ENCODE measurements at places on chromosomes 3 and 15.

DNA sequence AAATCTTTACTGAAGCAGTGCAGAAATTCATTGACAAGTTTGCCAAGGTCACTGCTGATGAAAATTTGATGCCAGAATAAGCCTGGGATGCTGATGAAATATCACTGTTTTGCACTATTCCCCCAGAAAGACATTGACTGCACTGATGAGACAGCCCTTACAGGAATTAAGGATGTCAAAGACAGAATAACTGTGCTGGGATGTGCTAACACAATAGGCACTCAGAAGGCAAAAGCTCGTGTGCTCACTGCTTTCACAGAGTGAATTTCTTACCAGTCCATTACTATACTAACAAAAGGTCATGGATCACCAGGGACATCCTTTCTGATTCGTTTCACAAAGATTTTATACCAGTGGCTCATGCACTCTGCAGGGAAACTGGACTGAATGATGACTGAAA, 69.4 kb downstream of the MCF2L2 start:
- DNase-seq: no peak

DNA sequence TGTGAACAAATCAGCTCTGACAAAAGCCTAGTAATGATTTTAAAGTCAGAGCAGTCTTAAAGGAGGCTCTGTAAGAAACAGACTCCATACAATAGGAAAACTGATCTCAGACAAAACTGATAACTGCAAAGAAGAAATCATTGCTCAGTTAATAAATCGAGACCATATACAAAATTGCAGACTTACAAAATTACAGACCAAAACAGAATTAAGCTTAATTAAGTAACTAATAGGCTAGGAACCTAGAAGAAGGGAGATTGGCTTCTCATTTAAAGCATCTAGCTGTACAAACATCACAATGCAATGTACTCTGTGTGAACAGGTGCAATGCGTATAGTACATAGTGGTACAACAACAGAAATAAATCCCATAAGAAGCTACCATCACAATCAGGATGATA, 46.3 kb downstream of the ZBTB20 start:
- DNase-seq: no peak

DNA sequence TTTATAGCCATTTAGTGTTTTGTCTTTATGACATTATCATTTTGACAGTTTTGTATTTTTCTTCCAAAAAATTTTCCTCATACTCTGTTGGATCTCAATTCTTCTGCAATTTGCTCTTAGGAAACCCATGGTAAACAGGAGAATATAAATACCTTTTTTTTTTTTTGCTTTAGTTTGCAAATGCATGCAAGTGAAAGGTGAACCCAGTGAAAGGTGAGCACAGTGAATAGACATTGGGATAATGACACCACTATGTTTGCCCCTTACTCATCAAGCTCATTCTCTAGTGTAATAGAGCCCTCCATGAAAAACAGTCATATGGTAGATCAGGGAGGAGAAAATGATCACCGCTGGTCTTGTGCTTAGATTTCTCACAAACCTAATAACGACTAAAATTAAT, 59.0 kb upstream of the TRPC1 start:
- no peak for DNase-seq

- DNase-seq: no peak
Measured at GRCh38 chr15:70701891-70702568, 61.3 kb downstream of the UACA start.

DNA sequence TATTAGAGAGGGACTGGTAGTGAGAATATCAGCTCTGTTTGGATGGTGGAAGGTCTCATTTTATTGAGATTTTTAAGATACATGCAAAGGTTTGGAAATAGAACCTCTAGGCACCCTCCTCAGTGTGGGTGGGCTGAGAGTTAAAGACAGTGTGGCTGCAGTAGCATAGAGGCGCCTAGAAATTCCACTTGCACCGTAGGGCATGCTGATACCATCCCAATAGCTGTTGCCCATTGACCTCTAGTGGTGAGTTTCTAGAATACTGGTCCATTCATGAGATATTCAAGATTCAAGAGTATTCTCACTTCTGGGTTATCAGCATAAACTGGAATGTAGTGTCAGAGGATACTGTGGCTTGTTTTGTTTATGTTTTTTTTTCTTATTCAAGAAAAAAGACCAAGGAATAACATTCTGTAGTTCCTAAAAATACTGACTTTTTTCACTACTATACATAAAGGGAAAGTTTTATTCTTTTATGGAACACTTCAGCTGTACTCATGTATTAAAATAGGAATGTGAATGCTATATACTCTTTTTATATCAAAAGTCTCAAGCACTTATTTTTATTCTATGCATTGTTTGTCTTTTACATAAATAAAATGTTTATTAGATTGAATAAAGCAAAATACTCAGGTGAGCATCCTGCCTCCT, 87.2 kb downstream of the TGFBR2 start:
- no peak for DNase-seq

DNA sequence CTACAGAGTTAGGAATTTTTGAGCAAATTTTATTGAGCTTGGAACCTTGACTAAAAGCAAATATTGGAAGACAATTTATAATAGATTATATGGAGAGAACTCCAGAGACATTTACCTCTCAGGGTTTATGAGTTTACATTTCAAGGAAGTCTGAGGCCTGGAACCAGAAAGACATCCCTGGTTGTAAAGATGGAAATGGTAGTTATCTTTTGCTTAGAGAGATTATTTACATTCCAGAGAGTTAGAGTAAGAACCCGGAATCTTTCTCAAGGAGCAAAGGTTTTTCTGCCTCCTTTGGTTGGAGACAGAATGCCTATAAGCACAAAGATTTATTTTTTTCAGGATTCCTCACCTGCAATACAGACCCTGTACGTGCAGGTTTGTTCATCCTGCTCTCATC, 458.1 kb downstream of the TBL1XR1 start:
- no peak for DNase-seq

GRCh38 chr3:126274735-126275619, 82.2 kb downstream of the KLF15 start:
- DNase-seq: no peak

DNA sequence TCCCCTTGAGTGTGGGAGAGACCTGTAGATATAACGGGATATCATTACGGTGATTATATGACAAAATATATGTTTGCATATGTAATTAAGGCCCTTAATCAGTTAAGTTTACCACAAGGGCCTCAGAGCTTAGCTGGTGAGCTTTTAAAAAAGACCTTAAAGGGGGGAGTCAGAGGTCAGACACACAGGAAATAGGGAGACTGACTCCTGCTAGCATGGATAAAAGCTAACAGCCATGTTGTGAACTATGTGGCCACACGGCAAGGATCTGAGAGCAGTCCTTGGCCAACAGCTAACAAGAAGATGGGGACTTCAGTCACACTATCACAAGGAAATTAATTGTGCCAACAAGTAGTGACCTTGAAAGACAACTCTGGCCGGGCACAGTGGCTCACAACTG, 3.1 kb downstream of the STAG1 start:
- no peak for DNase-seq

DNA sequence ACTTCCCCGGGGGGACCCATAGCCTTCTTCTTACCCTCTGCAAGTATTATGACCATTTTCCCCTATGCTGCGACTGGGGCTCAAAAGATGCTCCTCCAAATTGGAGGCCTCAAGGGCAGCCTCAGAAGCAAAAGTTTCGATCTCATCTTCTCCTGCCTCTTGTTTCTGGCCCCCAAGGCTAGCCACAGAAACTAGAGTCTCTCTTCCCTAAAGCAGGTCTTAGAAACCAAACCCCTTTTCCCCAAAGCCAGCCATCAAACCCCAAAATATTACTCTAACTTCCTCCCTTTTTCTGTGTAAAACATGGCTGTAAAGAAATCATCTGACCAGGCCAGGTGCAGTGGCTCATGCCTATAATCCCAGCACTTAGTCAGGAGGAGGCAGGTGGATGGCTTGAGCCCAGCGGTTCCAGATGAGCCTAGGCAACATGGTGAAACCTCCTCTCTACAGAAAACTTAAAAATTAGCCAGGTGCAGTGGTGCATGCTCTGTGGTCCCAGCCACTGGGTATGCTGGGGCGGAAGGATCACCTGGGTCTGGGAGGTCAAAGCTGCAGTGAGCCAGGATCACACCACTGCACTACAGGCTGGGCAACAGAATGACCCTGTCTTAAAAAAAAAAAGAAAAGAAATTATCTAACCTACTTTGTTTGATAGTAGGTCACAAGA, 36.7 kb upstream of the MFGE8 start:
- DNase-seq: no peak

- no peak for DNase-seq
Measured at GRCh38 chr3:61111825-61112224, 139.4 kb downstream of the FHIT start.

- no peak for DNase-seq
Measured at GRCh38 chr3:195203606-195204005, 67.4 kb downstream of the XXYLT1 start.

Measured in Right ventricle myocardium superior (tissue), 1 donor.